Endothelial cell (in vitro differentiated cells): ENCODE measurements at places on chromosomes 2 and 18.

DNA sequence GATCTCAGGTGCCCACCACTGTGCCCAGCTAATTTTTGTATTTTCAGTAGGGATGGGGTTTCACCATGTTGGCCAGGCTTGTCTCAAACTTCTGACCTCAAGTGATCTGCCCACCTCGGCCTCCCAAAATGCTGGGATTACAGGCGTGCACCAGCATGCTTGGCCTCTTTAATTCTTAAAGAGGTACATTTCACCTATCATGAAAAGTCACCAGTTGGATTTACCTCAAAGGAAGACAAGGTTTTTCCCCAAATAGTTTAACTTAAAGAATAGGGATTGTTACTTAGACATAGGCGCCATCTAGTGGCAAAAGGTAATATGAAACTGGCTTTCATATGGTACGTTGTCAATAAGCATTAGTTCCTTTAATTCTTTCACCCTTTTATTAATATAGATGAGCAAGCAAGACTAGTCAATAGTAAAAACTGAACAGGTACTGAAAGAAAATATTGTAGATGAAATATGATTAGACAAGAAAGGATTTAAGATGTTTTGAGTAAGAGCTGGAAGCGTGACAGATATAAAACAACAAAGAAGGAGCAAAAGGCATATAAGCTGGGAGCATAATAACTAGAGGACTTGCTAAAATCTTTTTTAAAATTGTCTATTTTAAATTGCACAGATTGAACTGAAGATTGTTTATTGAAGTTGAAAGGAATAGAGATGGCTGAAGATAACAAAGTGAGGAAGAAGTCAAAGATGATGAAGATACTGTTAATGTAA lies 35.0 kb upstream of the PSMD14 start:
- DNase-seq = peak; percentile 39

GRCh38 chr2:175750195-175750594 lies 251.9 kb downstream of the LNPK start:
- DNase-seq = no peak

GRCh38 chr2:9264301-9264700 lies 57.7 kb downstream of the ASAP2 start:
- no peak for DNase-seq

GRCh38 chr2:7111626-7112025 lies 194.4 kb downstream of the RNF144A start:
- DNase-seq = no peak

GRCh38 chr2:85584354-85584856 lies at the start of gene VAMP5:
Gene VAMP5, plus strand, starts transcription at chr2:85584431. Its CDS starts 60 bp downstream, at chr2:85584491.
- peak; percentile 37 for DNase-seq

GRCh38 chr2:148557844-148558436 lies 86.6 kb upstream of the EPC2 start:
- DNase-seq = no peak

DNA sequence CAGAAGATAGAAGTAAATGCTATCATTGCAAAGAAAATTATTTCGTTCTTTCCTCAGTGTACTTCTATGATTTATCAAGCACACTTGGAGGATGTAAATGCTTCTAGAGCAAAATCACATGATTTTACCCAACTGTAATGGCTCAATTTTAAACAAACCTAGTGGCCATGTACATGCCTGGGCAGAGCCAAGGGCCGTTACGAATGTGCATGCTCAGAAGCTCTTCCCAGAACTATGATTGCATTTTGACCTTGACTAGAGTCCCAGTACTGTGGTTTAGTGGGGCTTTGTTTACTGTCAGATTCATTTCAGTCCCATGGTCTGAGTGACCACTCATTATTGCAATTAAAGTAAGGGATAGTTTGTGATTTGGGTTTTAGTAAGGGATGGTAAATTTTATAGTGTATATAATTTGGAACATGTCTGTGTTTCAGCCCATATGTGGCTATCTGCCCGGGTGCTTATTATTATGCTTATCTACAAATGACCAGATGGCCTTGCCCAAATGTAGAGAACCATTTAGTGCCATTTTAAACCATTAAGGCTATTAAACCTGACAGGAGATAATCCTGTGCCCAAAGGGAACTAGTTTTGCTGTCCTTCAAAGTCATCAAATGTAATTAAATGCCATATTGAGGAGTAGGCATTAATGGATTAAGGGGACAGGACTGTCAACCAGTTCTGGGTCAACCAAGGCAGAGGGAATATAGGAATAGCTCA lies 239.1 kb downstream of the ICOS start:
- no peak for DNase-seq

DNA sequence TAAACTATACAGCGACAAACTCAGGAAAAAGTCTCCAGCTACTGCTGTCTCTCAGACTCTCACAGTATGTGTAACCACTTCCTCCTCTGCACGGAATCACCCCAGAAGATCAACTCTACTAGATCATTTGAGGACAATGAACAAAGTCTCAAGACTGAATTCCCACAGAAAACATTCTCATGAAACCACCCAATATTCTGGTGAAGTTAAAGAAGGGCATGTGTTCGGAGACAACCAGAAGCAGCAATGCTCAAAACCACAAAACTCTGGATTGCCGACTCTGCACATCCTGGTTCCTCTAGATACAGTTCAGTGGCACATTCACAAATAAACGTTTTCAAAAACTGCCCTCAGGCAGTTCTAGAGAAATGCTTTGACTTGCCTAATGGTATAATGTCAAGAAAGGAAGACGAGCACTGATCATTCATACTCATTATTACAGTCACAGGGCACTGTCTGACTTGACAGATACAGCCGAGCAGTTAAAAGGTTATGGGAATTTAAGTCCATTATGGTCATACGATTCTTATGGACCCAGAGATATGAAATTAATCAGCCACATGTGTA lies 91.9 kb upstream of the STK17B start:
- no peak for DNase-seq

DNA sequence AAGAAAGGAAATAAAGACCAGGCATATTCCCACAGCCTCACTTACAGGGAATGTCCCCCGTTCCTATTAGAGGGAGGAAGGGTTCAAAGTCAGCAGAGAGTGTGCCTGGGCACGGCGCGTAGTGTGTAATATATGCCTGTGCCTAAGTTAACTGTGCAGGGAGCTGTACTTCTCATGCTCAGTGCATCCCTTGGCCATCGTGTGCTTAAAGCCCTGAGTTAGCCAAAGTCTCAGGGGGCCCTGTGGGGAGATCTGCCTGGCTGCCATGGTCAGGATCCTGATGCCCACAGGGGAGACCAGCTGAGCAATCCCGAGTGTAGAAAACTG lies 48.4 kb downstream of the TEX51 start:
- DNase-seq = no peak

DNA sequence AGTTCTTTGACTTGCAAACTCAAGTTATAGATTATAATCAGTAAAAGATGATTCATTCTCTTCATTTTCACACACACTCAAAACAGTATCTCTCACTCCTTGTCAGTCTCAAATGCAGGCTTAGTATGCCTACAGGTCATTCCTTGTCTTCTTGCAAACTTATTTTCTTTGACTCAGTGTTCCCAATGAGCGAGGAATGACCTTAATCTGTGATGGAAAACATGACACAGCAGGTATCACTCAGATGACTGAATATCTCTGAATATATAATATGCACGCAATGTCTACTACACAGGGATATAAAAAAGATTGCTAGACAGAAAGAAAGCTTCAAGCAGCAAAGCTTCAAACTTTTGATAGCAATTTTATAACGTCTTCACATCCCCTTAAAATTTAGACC lies 127.8 kb upstream of the RGPD4 start:
- DNase-seq = no peak

DNA sequence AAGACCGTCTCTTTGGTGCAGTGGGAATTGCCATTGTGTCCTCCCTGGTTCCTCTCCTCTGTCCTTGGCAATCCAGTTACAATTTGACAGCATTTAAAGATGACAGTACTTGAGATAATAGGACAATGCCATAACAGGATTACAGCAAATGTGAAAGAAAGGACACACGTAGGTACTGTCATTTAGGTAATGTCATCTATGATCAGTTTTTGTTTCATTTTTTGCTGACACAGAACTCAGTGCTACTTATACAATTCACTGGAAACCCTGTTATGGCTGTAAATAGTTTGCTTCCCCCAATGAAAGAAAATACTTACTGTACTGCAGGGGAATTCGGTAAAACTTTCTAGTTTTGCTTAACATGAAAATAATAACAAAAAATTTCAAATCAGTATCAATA lies 65.2 kb downstream of the BCL11A start:
- no peak for DNase-seq

DNA sequence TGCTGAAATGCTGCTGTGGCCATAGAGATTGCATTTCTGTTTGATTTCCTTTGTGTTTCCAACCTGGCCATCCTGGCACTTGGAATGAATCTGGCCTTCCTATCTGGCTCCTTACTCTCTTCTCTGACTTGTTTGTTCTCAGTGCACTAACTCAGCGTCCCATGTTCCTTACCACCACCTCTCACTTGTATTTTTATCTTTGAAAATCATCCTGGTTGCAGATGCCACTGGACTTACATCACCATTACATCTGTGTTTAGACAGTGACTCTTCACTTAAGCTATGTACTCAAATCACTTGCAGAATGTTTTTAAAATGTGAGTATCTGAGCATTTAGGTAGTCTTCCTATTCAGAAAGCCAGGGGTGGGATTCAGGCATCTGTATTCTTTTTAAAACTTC lies 239.5 kb downstream of the WDR7 start:
- DNase-seq = no peak

DNA sequence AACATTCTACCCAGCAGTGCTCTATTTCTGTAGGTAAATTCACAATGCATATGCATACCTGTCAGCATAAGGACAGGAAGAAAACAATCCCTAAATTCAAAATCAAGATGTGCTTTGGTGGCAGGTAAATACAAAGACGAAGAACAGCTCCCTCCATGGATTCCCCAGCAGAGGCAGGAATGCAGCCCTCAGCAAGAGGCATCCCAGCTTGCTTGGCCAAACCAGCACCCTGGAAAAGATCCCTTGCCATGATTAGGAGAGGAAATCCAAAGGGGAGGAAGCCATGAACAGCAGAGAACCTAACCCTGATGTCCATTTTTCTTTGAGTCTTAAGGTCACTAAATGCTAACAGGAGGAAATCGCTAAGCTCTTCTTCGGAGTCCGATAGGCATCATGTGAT lies 91.2 kb downstream of the KCTD1 start:
- DNase-seq = no peak
